ENCODE measurements at places on chromosomes 3 and 15. TPM values are rescaled to one million over a fixed set of nuclear protein-coding genes. Genes with fewer than 3 reads are reported as not detected.

SETMAR gene
- total RNA-seq: 11.8 TPM

MCCC1 gene
- 30.9 TPM for total RNA-seq

HTR3E gene
- not detected for total RNA-seq

ITGA11 gene
- total RNA-seq: 0.27 TPM

ITGB5 gene
- total RNA-seq: 0.37 TPM

LRRC34 gene
- 3.2 TPM for total RNA-seq

ISL2 gene
- not detected for total RNA-seq

LRRC31 gene
- total RNA-seq: not detected

MORC1 gene
- total RNA-seq: not detected

FAM107A gene
- total RNA-seq: not detected

CMC1 gene
- 26.8 TPM for total RNA-seq

UROC1 gene
- not detected for total RNA-seq

CASR gene
- not detected for total RNA-seq

Measured in activated naive CD4-positive, alpha-beta T cell treated with anti-CD3 and anti-CD28 coated beads, Interleukin-2, amount 50 U/mL, for 72 hours (primary cell).